CD4-positive, alpha-beta T cell treated with Interleukin-6 for 4 hours (primary cell): ENCODE measurements at places on chromosomes 16 and 17.

GRCh38 chr17:32854207-32854606 is 22.7 kb downstream of the MYO1D start:
- DNase-seq: no peak

DNA sequence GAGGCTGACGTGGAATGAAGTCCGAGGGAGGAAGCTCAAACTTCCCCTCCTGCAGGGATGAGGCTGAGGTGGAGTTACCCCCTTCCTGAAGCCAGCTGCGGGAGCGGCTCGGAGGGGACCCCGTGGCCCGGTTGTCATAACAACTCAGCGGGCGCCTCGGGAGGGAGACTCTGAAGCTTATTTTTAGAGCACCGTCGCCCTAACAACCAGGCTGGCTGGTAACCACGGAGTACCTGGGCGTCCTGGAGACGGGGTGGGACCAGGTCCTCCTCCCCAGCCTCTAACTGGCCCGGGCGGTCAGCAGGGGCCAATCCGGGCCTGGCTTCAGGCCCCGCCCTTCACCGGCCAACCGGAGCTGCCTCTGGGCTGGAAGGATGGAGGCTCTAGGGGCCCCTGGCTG is 27.7 kb downstream of the NECAB2 start:
- DNase-seq: no peak

GRCh38 chr17:7080456-7081041 is 498 bp upstream of the CLEC10A start:
- DNase-seq: no peak

- no peak for DNase-seq
These were observed 92.4 kb upstream of the CDYL2 start for GRCh38 chr16:80896776-80897175.

DNA sequence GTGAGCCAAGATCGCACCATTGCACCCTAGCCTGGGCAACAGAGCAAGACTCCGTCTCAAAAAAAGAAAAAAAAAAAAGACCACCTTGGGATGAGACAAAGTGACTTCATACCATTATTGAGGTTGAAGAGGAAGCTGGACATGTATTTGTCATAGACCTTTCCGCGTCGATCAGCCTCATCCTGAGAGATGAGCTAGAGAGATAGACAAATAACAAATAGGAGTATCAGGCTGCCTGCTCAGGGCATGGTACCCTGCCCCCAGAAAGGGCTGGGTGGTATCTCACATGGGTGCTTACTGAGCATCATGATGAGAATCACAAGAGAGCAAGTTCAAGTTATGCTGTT is 22.1 kb downstream of the CNTNAP1 start:
- DNase-seq: no peak

DNA sequence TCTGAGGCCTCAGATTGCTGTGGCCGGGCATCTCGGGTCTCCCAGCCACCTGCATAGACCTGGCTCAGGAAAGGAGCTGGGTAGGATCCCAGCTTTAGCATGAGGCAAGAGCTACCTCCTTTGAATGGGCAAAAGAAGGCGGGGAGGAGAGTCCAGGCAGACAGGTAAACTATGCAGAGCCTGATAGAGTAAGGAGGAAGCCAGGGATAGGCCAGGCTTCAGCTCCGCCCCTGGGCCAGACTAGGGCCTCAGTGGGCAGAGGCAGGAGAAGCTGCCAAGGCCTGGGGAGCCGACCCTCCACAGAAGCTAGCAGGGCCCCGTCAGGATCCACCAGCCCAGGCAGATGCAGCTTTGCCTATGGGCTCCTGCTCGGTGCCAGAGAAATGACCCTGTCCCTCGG is 22.6 kb upstream of the UBE2G1 start:
- no peak for DNase-seq

DNA sequence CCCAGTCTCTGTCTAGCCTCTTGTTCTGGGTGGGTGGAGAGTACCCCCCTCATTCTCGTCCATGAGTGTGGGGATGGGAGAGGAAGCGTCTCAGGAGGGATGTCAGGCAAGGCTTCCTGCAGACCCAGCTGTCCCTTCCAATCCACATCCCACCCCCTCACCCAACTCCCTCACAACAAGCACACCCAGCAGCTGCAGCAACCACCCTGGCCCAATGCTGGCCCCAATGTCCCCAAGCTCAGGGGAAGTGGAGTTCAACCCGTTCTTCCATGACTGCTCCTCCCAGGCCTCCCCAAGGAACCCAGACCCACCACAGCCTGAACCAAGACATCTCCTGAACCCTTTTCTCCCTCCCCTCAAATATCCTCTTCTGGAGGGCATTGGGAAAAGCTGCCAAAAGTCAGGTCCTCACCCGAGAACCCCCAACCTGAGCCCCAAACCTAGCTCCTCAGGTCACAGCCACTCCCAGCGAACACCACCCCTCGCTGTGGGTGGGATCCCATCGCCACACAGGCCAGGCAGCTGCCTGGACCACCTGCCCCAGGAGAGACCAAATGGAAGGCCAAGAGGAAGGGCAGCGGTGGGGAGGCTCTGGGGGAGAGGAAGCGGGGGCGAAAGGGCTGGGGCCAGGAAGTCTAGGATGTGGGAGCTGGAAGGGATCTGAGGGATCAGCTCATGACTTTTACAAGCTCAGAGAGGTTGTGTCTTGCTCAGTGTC is 47.6 kb downstream of the FZD2 start:
- no peak for DNase-seq

DNA sequence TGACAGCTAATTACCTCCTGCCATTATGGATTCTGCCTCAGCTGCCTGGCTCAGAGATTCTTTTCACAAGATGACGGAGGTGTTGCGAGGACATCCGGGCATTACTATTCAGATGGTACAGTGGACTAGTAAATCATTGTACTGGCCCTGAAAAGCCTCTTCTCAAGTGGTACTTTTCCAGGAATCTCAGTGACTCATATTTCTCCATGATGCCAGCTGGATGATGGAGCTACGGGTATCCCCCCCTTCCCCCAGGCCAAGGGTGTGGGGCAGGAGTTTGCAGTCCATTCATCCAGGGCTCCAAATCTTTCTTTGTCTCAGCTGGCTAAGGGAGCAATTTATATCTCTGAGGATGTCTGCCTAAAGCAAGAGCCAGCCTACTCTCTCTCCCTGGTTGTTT is 107.7 kb upstream of the GPR139 start:
- DNase-seq: no peak

GRCh38 chr17:32546031-32546444 is 59.2 kb downstream of the CDK5R1 start:
- no peak for DNase-seq

DNA sequence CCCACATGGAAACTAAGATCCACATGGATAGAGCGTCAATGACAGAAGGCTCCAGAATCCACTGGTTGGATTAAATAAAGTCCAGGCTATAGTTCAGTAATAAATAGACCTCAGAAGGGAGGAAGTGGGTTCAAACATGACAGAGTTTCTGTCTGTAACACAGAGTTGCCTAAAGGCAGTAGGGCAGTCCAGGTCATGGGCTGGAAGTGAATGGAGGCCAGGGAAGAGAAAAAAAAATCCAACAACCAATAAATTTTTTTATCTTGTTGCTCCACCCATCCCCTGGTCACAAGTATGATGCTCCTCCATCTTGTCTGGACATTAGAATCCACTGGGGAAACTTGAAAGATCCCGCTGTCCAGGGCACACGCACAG is 92.4 kb downstream of the RGS9 start:
- no peak for DNase-seq

DNA sequence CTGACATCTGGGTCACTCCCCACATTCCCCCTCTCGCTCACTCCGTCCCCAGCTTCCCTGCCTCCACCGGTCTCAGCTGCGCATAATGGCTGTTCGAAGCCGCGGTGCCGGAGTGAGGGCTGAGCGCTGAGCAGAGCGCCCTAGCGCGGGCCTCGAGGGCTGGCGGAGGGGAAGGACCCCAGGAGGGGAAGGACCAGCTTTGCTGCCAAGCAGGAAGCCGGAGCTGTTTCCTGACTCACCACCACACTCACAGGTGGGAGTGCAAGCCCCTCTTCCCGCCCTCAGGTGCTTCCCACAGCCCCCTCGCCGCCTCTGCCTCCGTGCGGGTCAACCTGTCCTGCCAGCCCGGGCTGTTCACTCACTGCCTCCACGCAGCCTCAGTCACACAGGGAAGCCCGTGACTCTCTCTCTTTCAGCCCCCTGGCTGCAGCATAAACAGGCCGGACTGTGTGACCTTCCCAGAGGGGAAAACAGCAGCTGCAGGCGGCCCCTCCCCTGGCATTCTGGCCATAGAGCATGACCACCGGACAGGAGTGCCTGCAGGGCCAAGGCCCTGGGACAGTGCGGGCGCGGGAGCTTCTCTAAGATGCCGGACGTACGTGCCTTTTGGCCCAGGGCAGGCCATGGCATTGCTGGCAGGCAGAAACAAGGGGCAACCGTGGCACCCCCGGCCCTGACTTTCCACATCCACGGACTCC is 23.7 kb downstream of the SLC43A2 start:
- no peak for DNase-seq

- no peak for DNase-seq
These were observed 51.5 kb downstream of the ZFHX3 start for GRCh38 chr16:72996291-72997062.
